Cerebellar cortex (tissue), 1 donor: ENCODE measurements at places on chromosomes 6 and 20.

DNA sequence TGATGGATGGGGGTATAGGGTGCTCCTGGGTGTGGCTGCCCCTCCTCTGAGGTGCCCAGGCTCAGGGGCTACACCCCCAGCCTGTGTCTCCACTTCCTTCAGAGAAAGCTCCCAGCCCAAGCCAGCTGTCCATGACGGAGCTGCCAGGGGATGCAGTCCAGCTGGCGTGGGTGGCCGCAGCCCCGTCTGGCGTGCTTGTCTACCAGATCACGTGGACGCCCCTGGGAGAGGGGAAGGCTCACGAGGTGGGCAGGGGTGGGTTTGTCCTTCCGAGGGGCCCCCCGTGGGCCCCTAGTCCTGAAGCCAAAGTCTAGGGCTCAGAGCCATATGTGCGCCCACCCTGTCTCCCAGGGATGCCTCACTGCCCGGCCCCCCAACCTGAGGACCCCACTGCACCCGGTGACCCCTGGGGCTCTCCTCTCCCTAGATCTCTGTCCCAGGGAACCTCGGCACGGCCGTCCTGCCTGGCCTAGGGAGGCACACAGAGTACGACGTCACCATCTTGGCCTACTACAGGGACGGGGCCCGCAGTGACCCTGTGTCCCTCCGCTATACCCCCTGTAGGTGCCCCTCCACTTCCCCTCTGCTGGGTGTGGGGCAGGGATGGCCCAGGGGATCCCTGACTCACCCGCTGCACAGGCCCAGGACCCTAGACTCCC lies 19.8 kb downstream of the COL20A1 start:
- DNase-seq = no peak

GRCh38 chr6:149045404-149045803 lies 272.1 kb upstream of the TAB2 start:
- no peak for DNase-seq

- DNase-seq = no peak
These were observed 149.1 kb upstream of the BEND3 start for GRCh38 chr6:107264357-107264840.

- DNase-seq = peak; percentile 49
These were observed 10.1 kb upstream of the HDAC2 start for GRCh38 chr6:113980937-113981554.

DNA sequence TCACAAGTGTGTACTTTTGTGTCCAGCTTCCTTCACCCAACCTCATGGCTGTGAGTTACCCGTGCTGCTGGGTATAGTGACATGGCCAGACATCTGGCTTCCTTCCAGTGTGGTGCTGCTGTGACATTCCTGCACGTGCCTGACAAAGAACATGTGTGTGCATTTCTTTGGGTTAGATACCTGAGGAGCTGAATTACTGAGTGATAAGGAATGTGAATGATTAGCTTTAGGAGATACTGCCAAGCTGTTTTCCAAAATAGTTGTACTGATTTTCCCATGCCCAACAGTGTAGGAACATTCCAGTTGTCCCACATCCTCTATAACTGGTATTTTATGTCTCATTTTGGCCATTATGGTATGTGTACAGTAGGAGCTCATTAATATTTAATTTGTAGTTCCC lies 132.5 kb downstream of the PREX1 start:
- no peak for DNase-seq

DNA sequence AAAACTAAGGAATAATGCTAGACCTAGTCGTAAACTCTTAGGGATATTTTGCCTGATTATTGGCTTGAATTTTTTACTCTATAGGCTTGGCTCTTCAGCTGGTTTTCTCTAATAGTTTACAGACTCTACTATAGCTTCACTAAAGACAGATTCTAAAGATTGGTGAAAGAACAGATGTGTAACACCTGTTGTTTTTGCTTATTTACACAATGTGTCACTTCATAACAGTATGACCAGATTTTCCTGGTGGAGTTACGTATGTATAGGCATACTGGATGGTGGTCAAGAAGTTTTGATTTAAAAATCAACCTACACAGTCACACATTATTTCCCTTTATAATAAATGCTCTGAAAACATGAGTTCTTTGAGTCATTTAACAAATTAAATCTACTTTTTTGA lies 4.8 kb downstream of the COL19A1 start:
- no peak for DNase-seq

DNA sequence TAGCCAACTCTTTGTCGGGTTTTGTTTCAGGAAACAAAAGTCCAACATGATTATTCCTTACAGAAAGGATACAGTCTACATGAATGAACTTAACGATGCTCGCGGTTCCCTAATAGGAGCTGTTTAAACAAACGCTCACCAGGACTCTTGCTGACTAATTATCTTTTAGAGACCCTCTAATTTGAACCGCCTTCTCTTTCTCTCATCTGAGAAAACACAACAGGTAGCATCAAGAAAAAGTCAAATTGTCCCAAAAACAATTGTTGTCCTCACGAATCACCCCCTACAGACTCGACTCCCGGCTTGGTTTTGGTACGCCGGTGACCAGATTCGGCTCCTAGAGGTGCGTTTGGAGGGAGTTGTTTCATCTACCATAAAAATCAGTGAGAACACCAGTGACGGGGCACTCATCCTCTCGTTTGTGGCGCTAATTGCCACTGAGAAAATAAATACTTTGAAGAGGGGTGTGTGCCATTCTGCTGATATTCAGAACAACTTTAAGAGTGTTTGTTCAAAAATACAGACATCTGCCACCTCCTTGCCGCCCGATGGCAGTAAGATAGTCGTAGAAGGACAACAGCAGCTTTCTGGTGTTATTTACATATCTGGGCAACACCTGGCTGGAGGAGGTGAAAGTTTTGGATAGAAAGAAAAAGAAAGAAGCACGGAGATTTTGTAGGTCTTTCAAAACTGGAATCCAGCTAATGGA lies 1.1 kb upstream of the SIM1 start:
- no peak for DNase-seq

- DNase-seq = no peak
These were observed 216.7 kb downstream of the FRK start for GRCh38 chr6:115843945-115844344.

GRCh38 chr6:53112404-53112803 lies 36.2 kb downstream of the GCM1 start:
- no peak for DNase-seq

DNA sequence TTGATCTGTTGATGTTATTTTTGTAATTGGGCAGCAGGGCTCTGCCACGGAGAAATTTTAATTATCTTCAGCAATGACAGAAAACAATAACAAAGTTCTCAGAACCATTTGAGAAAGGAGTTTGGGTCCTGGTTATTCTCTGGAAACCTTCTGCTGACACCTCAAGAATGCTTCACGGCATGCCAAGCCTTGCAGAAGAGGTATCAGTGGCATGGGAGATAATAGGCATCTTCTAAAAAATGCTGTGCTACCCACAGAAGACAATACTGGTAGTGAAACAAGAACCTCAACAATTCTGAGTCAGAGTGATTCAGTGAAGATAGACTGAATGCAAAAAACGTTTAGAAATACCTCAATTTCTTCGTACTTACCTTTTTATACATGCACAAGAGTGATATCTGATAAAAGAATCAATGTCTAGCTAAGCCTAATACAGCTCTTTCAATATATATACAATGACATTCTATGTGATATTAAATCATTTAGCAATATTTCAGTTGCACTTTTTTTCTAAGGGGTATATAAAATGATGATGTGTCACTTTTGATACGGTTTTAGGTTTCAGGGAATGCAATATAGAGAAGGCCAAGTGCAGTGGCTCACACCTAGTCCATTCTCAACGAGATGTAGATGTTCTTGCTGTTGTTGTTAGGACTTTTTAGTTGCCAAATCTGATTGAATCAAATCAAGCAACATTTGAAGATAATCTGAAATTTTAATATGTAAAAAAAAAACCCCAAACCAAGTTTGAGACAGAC lies 110.4 kb upstream of the COL21A1 start:
- no peak for DNase-seq

DNA sequence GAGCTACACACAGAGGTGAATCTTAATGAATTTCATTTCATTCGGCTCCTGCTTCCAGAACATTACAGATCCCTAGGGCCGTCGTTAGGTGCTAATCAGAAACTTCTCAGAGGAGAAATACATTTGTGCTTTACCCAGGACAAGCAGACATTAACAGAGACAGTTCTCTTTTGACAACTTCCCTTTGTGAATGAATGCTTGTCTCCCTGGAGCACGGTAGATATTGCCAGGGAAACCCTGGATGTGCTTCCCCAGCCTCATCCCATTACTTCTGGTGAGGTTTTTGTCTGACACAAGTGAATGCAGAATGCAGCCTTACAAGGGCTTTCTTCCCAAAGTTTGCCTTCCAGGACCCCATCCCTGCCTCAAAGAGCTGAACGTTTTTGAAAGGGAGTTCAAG lies 105.4 kb downstream of the SYNDIG1 start:
- DNase-seq = no peak
